ENCODE measurements at places on chromosomes 4 and X.

DNA sequence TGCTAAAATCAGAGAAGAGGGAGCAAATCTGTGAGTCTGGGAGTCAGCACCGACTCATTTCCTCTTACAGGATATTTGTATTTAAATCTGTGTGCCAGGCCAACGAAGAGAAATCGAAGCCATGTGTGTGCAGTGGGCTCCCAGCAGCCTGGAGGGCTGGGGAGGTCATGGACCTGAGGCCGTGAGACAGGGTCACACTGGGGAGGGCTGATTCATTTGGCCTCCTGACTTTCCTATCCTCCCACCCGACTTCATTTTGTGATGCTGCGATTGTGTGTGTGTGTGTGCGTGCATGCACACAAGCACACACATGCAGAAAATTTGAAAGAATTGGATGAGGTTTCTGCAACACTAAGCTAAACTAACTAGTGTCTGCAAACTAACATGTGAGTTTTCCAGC lies 48.7 kb upstream of the STX18 start:
- no peak for DNase-seq

GRCh38 chr4:162274354-162274753 lies 110.6 kb upstream of the FSTL5 start:
- DNase-seq = no peak

GRCh38 chrX:153443476-153444332 lies 2.2 kb downstream of the TREX2 start:
- DNase-seq = peak; percentile 27

- no peak for DNase-seq
Measured at GRCh38 chr4:8297141-8297601, 27.6 kb downstream of the HTRA3 start.

DNA sequence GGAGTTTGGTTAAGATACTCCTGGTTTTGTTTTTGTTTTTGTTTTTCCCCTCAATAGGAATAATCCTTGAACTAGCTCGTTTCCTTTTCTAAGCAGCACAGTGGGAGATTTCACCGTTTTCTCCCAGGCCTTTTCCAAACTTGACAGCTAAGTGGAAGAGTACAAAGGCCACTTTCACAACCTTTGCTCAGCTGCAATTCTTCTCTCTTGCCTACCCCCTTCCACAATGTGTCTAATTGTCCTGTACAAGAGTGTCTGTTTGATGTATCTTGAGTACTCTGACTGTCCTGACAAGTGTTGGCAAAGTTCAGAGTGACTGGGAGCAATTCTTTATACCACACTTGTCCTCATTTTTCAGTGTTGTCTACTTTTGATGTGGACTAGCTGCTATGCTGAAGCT lies 674.3 kb upstream of the AMOT start:
- no peak for DNase-seq

DNA sequence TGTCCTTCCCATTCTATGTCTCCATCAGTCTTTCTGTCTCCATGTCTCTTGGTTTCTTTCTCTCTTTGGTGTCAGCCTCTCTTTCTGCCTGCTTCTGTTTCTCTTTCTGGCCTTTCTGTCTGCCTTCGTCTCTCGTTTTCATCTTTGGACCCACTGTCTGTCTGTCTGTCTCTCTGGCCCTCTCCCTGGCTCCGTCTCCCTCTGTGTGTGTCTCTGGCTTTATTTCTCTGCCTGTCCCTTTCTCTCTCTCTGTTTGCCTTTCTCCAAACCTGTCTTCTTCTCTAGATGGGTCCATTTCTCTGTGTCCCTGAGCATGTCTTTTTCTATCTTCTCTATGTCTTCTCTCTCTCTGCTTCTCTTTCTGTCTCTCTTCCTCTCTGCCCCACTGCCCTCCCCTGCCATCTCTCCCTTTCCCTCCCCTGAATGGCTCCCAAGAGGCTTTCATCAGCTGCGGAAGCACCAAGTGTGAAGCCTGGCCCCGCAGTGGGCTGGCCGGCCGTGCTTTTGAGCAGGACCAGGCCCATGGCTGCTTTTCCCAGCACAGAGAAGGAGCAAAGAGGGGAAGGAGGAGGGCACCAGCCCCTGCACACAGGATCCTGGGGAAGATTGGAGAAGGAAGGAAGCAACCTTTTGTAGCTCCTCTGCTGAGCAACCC lies 57.4 kb downstream of the PJA1 start:
- DNase-seq = no peak

DNA sequence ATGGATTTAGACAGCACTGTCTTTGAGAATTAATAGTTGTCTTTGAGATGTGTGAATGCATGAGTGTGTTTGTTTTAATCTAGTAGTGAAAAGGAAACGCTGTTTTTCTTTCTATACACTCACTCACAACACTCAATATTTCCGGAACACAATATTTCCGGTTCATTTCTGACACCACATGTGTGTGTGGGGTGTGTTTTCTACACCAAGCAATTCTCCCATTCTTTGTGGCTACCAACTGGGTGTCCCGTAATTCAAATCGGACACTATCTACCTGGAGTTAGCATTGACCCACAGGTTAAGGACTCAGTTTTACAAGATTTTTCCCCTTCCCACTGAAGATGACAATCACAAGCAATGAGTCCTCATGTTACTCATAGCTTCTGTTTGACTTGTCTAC lies 113.9 kb downstream of the SNCA start:
- DNase-seq = no peak

GRCh38 chr4:34280131-34280530 lies 1964.2 kb downstream of the ARAP2 start:
- DNase-seq = no peak

DNA sequence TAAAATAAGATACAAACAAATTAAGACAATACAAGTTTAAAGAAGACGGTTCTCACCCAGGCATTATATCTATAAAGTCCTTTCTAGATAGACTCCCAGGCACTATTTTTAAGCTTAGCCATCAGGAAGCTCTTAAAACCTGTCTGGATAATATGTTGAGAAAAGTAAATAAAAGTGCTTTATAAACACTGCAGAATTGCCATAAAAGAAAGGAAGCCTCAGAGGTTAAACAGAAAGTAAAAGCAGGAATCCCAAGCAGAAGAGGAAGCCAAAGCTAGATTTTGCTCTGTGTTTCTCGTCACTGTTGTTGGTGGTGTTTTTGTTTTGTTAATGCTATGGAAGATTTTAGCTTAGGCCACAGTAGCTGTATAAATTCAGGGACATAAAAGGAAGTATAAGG lies 1267.3 kb downstream of the PCDH19 start:
- no peak for DNase-seq

GRCh38 chrX:20026278-20026677 lies 35.4 kb upstream of the BCLAF3 start:
- DNase-seq = no peak

- no peak for DNase-seq
Measured at GRCh38 chr4:52001616-52002015, 18.5 kb downstream of the LRRC66 start.

GRCh38 chr4:107977966-107978705 lies 11.6 kb upstream of the HADH start:
- no peak for DNase-seq

DNA sequence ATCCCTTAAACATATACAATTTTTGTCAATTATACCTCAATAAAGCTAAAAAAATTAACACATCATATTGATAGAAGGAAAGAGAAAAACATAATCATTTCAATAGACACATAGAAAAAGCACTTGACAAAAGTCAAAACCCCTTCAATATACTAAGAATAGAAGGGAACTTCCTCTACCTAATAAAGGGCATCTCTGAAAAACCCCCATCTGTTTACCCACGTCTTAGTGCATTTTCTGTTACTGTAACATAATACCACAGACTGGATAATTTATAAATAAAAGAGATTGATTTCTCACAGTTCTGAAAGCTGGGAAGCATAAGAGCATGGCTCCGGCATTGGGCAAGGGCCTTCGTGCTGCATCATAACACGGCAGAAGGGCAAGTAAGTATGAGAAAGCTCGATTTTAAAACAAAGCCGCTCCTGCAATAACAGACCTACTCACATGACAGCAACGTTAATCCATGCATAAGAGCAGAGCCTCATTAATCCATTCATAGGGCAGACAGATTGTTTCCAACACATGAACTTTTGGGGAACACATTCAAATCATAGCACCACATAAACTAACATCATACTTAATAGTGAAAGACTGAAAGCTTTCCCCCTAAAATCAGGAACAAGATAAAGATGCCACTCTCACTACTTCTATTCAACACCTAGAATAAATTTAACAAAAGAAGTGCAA lies 15.7 kb downstream of the STEEP1 start:
- peak; percentile 73 for DNase-seq

- no peak for DNase-seq
Measured at GRCh38 chr4:165418073-165418472, 39.3 kb downstream of the CPE start.

DNA sequence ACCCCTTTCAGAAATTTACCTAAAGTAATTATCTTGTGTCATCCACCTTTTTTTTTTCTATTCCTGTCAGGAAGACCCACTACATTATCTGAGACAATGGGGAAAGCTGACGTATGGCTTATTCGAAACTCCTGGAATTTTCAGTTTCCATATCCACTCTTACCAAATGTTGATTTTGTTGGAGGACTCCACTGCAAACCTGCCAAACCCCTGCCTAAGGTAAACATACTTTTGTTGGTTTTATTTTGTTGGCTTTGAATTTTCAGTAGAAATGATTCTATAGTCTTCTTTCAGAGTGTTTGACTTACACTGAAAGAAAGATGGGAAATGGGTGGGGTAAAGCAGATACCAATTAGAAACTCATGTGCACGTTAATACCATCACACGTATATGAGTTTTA lies 2.2 kb downstream of the UGT2B7 start:
- no peak for DNase-seq

DNA sequence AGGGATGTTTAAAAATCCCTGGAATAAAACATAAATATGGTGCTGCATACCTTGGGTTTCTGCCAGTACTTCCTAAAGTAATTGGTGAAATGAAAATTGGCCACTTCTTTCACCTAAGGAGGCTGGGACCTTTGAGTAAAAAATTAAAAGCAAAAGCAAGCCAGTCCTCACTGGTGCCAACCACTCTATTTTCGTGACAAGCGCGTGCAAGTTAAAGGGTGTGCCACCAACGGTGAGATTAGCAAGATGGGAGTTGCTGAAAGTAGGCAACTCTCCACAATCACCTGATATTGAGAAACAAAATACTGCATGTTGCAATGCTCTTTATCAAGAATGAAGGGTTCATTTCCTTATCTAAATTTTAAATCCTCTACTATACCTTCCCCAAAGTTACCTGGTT lies 19.7 kb upstream of the RTL9 start:
- DNase-seq = no peak

DNA sequence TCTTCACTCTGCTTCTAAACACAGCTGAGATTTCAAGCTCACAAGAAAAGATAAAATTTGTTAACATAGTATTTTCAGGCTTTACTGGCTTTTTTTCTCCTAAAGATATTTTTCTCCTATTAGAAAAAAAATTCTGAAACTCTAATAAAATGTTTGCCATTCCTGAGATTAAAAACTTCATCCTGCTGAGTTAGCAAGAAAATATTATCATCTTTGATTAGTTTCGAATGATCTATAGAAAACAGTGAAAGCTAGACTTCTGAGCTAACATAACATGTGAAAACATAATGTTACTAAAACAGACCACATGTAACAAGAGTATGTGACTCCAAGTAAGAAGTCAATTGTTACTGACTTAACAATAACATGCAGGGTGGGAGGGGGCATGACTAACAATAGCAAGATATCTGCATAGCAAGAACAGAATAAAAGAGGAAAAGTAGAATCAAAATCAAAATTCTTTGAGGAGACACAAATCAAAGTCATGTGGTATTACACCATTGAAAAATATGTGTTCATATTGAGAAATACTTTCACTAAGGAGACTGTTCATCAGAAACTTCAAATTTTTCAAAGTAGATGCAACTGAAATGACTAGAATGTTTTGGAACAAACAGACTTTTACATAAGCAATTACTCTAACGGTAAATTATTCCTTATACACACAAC lies 14.5 kb downstream of the TBCK start:
- DNase-seq = no peak

- peak; percentile 24 for DNase-seq
Measured at GRCh38 chrX:43882294-43882681, at the start of gene MAOB. TSS of gene MAOB (minus strand) at chrX:43882450. CDS start at chrX:43882299, 151 bp downstream.

DNA sequence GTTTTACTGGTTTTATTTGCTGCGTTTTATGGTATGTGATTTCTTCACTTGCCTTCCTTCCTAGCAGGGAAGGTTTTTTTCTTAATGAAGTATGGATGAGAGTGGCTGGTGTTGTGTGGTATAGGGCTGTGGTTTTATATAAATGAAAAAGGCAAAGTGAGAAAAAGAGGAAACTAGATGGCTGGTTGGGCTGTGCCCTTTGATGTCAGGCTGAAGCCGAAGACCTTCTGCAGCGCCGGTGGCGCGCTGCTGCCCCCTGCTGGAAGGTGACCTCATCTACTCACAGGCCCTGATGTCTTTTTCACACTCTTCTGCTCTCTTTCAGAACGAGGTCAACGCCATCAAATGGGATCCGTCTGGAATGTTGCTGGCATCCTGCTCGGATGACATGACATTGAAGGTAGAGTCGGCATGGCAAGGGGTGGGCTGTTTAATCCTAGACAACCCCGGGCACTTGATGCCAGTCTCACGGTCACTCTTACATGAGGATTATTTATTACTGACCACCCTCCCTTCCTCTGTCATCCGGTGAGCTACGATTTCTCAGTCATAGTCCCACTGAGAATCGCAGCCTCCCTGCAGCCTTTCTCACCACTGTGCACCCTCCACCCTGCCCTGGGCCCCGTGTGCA lies 56.6 kb downstream of the GPR143 start:
- DNase-seq = peak; percentile 69

DNA sequence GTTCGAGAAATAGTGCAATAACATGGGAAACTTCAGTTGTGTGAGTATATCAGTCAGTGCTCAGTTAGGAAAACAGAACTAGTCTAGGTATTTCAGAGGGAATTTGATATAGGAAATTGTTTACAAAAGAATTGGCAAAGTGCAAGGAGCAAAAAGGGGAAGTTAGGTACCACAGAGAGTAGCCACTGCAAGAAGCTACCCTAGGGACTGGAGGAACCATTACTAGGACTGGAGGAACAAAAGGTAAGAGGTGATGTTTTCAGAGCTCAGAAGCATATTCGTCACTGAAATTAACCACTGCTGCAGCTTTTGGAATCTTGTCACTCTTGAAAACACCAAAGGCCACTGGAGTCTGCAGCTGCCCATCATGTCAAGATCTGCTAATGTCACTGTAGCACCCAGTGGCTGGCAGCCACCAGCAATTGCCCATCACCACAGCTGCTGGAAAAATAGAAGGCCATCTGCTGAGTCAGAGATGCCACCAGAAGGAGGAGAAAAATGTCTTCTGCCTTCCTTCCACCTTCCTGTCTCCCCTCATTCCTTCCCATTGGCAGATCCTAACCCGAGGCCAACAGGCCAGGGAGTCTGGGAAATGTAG lies 160.6 kb upstream of the RPS6KA3 start:
- no peak for DNase-seq

GRCh38 chrX:20159797-20160385 lies 18.3 kb upstream of the EIF1AX start:
- no peak for DNase-seq

DNA sequence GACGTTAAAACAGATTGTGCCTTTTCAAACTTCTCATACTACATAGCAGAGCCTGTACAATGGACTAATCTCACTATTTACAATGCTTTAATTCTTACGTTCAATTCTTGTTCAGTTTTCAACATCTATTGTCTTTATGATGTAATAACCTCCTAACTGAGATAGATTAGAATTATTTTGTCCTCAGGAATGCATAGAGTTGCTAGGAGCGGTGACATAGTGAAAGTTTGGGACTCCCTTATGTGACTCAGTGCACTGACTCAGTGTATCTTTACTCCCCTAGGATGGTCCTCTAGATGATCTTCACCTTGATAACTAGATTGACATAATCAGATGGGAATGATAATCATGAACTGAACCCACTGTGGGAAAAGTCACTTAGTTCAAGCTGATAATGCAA lies 151.5 kb downstream of the VEGFC start:
- no peak for DNase-seq

Measured in NCI-H524 (cell line).